ENCODE measurements at places on chromosomes 4 and X. TPM values are rescaled to one million over a fixed set of nuclear protein-coding genes. Genes with fewer than 3 reads are reported as not detected.
A peak's percentile ranks its signal among the peaks of the same experiment; 100 is the strongest.

- no peaks in the 10 kb centered on the region for H3K27me3 ChIP-seq
- no peaks in the 10 kb centered on the region for H3K36me3 ChIP-seq
- no peak overlapping the region for H3K27ac ChIP-seq
- no peak overlapping the region for H3K4me3 ChIP-seq
- H3K4me1 ChIP-seq = no peaks in the 10 kb centered on the region
Measured at GRCh38 chr4:66182636-66183035, 512.3 kb upstream of the EPHA5 start.

DNA sequence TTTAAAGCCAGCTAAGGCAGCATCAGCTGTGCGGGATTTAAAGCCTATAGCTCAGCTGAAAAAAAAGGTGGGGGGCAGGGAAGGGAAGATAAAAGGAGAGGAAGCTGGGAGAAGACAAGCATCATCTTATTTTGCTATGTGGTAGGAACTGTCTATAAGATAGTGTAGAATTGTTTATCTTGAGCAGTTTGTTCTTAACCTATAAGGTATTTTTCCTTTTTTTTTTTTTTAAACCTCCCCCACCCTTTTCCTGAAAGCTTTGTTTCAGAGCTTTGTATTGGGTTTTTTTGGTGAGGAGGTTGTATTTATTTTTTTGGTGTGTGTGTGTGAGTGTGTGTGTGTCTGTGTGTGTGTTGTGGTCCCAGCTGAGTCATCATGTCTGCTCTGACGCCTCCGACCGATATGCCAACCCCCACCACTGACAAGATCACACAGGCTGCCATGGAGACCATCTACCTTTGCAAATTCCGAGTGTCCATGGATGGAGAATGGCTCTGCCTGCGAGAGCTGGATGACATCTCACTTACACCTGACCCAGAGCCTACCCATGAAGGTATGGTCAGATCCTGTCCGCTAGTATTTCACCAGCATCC, 531 bp downstream of the RUFY3 start:
- H3K27ac ChIP-seq = peak overlapping the region; percentile 55
- no peaks in the 10 kb centered on the region for H3K27me3 ChIP-seq
- no peaks in the 10 kb centered on the region for H3K36me3 ChIP-seq
- H3K4me1 ChIP-seq = peaks cover 6% of the 10 kb centered on the region
- DNase-seq = no peak

The PROM1 gene
- 7.2 TPM for total RNA-seq

- H3K4me1 ChIP-seq = no peaks in the 10 kb centered on the region
- DNase-seq = no peak
- no peaks in the 10 kb centered on the region for H3K27me3 ChIP-seq
- H3K36me3 ChIP-seq = no peaks in the 10 kb centered on the region
- no peak overlapping the region for H3K27ac ChIP-seq
Measured at GRCh38 chr4:60897415-60897814, 302.7 kb upstream of the ADGRL3 start.

The GUCY1B1 gene
- total RNA-seq = 34.9 TPM

DNA sequence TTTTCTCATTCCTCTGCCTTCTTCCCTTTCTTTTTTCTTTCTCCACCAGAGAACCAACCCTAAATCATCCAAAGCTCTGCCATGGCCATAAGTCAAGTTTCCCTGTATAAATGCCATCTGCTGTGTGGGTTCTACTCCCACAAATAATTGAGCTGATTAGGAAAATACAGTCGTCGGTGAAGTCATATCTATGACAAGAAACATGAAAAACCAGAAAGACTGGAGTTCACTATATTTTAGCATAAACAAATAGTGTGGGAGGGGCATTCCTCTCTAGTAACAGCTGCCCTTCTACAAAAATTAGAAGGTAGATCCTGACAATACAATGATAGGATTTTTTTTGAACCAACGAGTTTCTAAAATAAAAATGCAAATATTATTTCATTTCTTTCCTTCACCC, 48.8 kb downstream of the SPOCK3 start:
- H3K27ac ChIP-seq = no peak overlapping the region
- H3K4me1 ChIP-seq = no peaks in the 10 kb centered on the region
- H3K27me3 ChIP-seq = no peaks in the 10 kb centered on the region
- no peak overlapping the region for H3K4me3 ChIP-seq
- no peak for DNase-seq
